ENCODE measurements at places on chromosomes 11 and 22. TPM values are rescaled to one million over a fixed set of nuclear protein-coding genes. Genes with fewer than 3 reads are reported as not detected.

DNA sequence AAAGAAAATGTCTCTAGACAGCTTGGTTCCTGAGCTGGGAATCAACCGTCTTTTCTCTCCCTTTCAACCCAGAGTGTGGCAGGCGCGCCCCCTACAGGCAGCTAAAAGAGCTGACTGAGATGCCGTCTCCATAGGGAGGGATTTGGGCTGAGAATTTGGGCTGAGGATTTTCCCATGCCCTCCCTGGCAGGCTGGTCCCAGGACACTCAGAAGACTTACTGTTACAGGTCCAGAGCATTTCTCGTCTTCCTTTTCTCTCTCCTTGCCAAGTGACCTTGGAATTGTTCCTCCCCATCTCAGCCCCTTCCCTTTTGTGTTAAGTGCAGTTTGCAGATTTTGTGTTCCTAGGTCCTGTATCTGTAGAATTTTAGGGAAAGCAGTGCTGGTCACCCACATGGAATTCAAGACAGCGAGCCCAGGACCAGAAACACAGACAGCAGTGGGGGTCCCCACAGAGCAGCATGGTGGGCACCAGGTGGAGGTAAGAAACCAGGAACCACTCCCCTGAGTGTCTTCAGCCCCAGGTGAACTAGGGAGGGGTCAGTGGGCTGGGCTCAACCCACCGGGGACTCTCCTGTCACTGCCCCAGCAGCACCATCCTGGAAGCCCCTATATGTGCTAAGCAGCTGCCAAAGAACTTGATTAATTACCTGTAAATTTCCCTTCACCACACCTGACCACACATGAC lies 9.9 kb upstream of the IGLL5 start:
- DNase-seq: peak; percentile 74
- H3K27me3 ChIP-seq: peaks cover 29% of the 10 kb centered on the region
- H3K4me3 ChIP-seq: no peak overlapping the region
- H3K36me3 ChIP-seq: no peaks in the 10 kb centered on the region
- no peak overlapping the region for H3K27ac ChIP-seq

Gene APOL4
- 0.67 TPM for total RNA-seq

- DNase-seq: no peak
- no peaks in the 10 kb centered on the region for H3K4me1 ChIP-seq
- no peaks in the 10 kb centered on the region for H3K36me3 ChIP-seq
- H3K4me3 ChIP-seq: no peak overlapping the region
Measured at GRCh38 chr11:37929100-37929653, 1331.1 kb upstream of the RAG2 start.

Gene WT1
- 2.7 TPM for total RNA-seq

DNA sequence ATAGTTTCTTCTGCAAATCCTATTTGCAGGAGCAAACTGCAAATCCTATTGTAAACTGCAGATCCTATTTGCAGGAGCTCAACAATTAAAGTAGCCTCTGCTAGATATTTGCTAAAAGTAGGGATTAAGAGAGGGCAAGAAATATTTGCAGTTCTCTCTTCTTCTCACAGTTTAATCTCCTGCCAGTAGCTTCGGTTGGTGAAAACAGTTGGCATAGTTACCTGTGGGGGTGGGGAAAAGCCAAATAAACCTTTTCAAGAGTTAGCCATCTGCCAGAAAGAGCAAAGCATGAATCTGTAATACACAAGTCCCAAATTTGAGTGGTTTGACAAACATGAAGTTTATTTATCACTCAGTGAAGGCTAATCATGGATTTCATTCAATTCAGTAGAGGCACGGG lies 942.5 kb downstream of the JRKL start:
- no peaks in the 10 kb centered on the region for H3K27me3 ChIP-seq
- no peak for DNase-seq
- H3K27ac ChIP-seq: no peak overlapping the region

Gene PRAME
- total RNA-seq: 0.10 TPM

GRCh38 chr11:119320776-119321524 lies 4.0 kb upstream of the MCAM start:
- no peak overlapping the region for H3K27ac ChIP-seq
- peaks cover 27% of the 10 kb centered on the region for H3K4me1 ChIP-seq
- H3K4me3 ChIP-seq: peak overlapping the region; percentile 83
- DNase-seq: peak; percentile 75

DNA sequence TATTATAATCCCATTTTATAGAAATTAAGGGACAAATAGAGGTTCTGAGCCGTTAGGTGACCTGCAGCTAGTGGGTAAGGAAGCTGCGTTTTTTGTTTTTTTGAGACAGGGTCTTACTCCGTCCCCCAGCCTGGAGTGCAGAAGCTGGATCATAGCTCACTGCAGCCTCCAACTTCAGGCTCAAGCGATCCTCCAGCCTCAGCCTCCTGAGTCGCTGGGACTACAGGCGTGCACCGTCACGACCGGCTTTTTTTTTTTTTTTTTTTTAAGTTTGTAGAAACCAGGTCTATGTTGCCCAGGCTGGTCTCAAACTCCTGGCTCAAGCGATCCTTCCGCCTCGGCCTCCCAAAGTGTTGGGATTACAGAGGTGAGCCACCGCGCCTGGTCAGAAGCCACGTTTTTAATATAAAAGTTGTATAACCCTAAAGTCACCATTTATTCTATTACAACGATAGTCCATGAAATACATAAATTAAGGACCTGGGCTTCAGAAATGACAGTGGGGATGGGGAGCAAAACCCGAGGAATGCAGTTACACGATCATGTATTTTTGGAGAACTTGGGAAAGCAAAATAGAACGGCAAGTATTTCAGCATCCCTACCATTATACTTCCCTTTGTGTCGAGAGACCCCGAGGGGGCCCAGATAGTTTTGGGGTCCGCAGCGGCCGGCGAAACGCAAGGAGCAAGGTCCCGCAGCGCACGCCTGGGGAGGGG lies 638 bp downstream of the SAAL1 start:
- peaks cover 14% of the 10 kb centered on the region for H3K36me3 ChIP-seq
- peak overlapping the region; percentile 79 for H3K27ac ChIP-seq
- H3K4me1 ChIP-seq: peaks cover 9% of the 10 kb centered on the region
- peak overlapping the region; percentile 93 for H3K4me3 ChIP-seq
- peaks cover 11% of the 10 kb centered on the region for H3K27me3 ChIP-seq

DNA sequence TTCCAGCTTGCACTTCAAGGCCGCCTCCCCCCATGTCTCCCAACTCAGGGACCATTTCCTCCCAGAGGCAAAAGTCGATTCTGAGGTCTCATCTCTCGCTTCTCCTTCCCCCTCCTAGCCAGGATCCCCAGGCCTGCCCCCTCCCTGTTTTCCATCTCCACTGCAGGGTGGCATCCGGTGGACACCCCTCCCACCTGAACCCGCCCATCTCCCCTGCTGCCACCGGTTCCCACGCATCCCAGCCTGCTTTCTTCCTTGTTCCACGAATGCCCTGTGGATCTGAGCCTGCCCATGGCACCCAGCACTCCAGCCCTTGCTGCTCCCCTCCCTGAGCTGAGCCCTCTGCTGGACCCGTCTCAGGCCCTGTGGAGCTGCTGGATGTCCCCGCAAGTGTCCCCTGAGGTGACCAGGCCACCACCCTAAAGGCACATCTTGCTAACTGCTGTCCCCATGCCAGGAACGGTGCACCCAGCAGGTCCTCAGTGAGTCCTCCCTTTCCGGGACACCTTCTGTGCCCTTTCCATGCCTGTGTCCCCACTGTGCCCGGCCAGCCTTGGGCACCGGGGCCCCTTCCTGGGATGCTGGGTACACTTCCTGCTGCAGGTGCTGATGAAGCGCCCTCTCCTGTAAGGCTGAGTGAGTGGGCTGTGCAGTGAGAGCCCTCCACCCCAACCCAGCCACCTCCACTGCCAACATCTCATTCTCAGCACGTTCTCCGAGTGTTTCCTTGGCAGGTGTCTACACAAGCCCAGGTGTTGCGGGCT lies 936 bp downstream of the IL17REL start:
- no peaks in the 10 kb centered on the region for H3K36me3 ChIP-seq
- peaks cover 45% of the 10 kb centered on the region for H3K27me3 ChIP-seq
- no peak overlapping the region for H3K27ac ChIP-seq
- no peaks in the 10 kb centered on the region for H3K4me1 ChIP-seq
- no peak overlapping the region for H3K4me3 ChIP-seq

DNA sequence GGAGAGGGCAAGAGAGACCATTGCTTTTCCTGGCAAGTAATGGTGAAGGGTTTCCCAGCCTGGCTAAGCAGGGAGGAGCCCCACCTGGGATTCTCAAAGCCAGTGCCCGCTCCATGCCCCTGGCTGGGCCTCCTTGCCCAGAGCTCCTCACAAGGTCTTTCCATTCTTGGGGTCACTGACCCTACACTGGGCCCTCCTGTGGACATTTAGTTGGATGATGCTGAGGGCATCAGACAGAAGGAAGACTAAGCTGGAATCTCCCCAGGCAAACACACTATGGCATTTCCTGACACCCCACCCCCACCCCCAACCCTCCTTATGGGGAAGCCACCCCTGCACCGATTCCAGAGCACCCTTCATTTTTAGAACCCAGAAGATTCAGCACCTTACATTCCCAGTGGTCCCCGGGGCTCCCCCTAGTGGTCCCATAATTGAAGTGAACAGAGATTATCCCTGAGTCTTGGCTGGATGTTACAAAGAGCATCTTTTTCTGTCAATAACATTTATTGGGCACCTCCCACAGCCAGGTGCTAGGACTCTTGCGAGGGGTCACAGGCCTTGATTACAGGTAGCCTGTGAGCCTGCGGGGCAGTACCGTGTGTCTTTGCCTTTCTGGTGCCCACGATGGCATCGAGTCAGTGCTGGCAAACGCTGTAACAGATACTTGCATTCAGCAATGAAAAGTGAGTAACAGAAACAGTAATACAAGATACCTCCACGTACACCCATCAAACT lies 548.5 kb downstream of the BUD13 start:
- peaks cover 19% of the 10 kb centered on the region for H3K4me1 ChIP-seq
- no peak for DNase-seq
- H3K27me3 ChIP-seq: peaks cover 3% of the 10 kb centered on the region
- H3K36me3 ChIP-seq: no peaks in the 10 kb centered on the region

- no peak overlapping the region for H3K27ac ChIP-seq
- peaks cover 39% of the 10 kb centered on the region for H3K27me3 ChIP-seq
- H3K4me1 ChIP-seq: no peaks in the 10 kb centered on the region
- DNase-seq: no peak
- H3K4me3 ChIP-seq: no peak overlapping the region
Measured at GRCh38 chr22:22045571-22046335, 63.2 kb upstream of the TOP3B start.

DNA sequence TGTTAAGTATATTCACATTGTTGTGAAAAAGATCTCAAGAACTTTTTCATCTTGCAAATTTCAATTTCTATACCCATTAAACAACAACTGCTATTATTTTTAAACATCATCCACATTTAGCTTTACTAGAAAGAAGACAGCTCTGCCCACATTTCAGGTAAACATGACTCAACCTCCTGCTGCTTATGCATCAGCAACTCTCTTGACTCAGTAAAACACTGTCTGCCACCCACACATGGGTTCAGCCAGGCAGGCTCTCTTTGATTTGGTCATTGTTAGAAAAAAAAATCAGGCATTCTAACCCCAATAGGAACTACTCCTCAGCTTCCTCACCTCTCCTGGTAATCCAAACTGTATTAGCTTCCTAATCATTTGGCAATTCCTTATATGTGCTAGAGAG lies 5.1 kb upstream of the ENDOD1 start:
- H3K36me3 ChIP-seq: no peaks in the 10 kb centered on the region
- H3K27me3 ChIP-seq: peaks cover 22% of the 10 kb centered on the region
- DNase-seq: no peak
- no peak overlapping the region for H3K4me3 ChIP-seq
- H3K27ac ChIP-seq: no peak overlapping the region
- H3K4me1 ChIP-seq: no peaks in the 10 kb centered on the region

DNA sequence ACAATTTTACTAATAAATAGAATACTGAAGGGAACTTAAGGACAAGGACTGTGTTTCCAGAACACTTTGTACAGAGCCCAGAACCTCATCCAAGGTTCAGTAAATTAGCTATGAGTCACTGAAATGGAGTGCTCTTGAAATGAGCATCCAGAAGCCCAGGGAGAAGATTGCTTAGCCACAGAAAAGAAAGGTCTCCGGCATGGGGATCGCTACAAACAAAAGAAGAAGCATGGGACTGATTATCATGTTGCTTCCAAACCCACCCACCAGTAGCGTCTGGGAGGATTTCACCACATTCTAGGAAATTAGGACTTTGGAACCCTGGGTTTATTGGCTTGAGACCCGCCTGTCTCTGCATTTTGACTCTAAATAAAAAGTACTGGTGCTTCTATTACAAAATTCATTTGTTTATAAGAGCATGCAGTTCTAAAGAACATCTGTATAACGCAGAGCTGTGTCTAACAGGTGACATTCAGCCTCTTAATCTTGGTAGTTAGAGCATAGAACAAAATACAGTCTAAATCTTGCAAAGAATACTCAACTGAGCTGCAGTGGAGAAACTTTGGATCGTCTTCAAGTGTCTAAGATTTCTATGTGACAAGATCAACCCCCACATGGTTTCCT lies 35.9 kb upstream of the SESN3 start:
- H3K27me3 ChIP-seq: peaks cover 3% of the 10 kb centered on the region
- no peaks in the 10 kb centered on the region for H3K36me3 ChIP-seq
- no peak for DNase-seq
- no peak overlapping the region for H3K4me3 ChIP-seq

GRCh38 chr22:39746600-39747262 lies 146.8 kb downstream of the ENTHD1 start:
- no peaks in the 10 kb centered on the region for H3K4me1 ChIP-seq
- no peak for DNase-seq
- H3K27ac ChIP-seq: no peak overlapping the region
- H3K27me3 ChIP-seq: peaks cover 38% of the 10 kb centered on the region

DNA sequence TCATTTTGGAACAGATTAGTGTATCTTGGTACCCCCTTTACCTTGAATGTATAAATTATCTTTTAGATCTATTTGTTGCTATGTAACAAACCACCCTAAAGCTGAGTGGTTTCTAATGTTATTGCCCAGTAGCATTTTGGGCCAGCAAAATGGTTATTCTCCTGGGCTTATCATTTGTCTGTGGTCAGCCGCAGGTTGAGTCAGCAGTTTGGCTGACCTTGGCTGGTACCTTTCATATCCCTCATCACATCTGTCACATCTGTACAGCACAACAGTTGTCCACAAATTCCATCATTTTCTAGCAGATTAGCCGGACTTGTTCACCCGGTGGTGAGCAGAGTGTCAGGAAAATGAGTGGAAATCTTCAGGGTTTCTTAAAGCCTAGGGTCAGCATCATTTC lies 588.5 kb upstream of the ARHGAP42 start:
- H3K27me3 ChIP-seq: peaks cover 7% of the 10 kb centered on the region
- DNase-seq: no peak
- H3K4me1 ChIP-seq: no peaks in the 10 kb centered on the region
- no peaks in the 10 kb centered on the region for H3K36me3 ChIP-seq

Gene DLG2
- 5.9 TPM for total RNA-seq

- no peak for DNase-seq
- peak overlapping the region; percentile 40 for H3K27ac ChIP-seq
- H3K4me3 ChIP-seq: peak overlapping the region; percentile 74
- peaks cover 29% of the 10 kb centered on the region for H3K4me1 ChIP-seq
Measured at GRCh38 chr11:66315498-66315885, 1.4 kb downstream of the CD248 start.

Gene EMID1
- 11.4 TPM for total RNA-seq

GRCh38 chr11:44905131-44905866 lies 45.4 kb downstream of the TP53I11 start:
- no peak for DNase-seq
- no peaks in the 10 kb centered on the region for H3K36me3 ChIP-seq
- H3K4me1 ChIP-seq: peaks cover 4% of the 10 kb centered on the region
- H3K4me3 ChIP-seq: no peak overlapping the region

- H3K4me1 ChIP-seq: peaks cover 9% of the 10 kb centered on the region
- no peaks in the 10 kb centered on the region for H3K27me3 ChIP-seq
- no peaks in the 10 kb centered on the region for H3K36me3 ChIP-seq
- DNase-seq: no peak
Measured at GRCh38 chr11:39192671-39193070, 2266.8 kb downstream of the LRRC4C start.

- no peaks in the 10 kb centered on the region for H3K4me1 ChIP-seq
- H3K27me3 ChIP-seq: no peaks in the 10 kb centered on the region
- no peak for DNase-seq
- peaks cover 14% of the 10 kb centered on the region for H3K36me3 ChIP-seq
- H3K27ac ChIP-seq: no peak overlapping the region
- no peak overlapping the region for H3K4me3 ChIP-seq
Measured at GRCh38 chr11:82980947-82981346, 79.4 kb downstream of the DDIAS start.
